ENCODE measurements at places on chromosomes 4 and X.

DNA sequence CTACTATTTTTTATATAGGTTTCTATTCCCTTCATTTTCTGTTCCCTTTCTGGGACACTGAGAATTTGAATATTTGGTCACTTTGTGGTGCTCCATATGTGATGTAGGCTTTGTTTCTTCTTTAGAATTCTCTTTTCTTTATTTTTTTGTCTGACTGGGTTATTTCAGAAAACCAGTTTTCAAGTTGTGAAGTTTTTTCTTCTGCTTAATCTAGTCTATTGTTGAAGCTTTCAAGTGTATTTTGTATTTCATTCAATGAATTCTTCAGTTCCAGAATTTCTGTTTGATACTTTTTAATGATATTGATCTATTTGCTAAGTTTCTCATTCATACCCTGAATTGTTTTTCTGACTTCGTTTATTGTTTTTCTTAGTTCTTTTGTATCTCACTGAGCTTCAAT lies 96.2 kb upstream of the HAND2 start:
- DNase-seq, result no peak

DNA sequence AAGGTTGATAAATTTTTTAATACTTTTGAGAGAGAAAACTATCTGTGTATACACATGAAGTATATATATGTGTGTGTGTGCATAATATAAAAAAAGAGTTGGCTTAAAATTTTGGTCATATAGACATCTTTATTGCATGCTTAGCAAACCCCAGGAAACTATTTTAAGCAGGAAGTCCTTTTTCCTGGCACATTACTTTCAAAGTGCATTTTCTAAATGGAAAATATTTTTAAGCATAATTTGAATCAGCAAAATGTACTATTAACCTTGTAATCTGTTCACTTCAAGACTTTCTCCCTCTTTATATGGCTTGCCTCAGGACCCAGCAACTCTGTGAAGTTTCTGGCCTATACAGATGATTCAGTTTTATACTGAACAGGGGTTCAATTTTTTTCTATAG lies 106.3 kb downstream of the CDS1 start:
- no peak for DNase-seq

DNA sequence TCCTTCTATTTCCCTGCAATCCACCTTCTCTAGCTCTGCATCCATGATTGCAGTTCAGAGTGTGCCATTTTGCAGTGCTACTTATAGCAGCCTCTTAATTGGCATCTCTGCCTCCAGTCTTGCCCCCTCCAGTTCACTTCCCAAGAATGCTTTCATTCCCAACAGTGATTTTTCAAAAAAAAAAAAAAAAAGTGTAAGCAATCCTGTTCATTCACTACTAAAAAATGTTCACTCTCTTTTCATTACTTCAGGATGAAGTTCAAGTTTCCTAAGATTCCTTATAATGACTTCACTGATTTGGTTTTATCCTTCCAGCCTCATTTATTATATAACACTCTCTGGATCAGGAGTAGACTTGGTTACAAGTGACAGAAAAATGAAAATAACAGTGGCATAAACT lies 124.7 kb upstream of the LNX1 start:
- no peak for DNase-seq

- DNase-seq, result no peak
These were observed 5.4 kb upstream of the NEUROG2 start for GRCh38 chr4:112521123-112522023.

GRCh38 chr4:6492861-6493657 lies 20.6 kb upstream of the PPP2R2C start:
- no peak for DNase-seq

DNA sequence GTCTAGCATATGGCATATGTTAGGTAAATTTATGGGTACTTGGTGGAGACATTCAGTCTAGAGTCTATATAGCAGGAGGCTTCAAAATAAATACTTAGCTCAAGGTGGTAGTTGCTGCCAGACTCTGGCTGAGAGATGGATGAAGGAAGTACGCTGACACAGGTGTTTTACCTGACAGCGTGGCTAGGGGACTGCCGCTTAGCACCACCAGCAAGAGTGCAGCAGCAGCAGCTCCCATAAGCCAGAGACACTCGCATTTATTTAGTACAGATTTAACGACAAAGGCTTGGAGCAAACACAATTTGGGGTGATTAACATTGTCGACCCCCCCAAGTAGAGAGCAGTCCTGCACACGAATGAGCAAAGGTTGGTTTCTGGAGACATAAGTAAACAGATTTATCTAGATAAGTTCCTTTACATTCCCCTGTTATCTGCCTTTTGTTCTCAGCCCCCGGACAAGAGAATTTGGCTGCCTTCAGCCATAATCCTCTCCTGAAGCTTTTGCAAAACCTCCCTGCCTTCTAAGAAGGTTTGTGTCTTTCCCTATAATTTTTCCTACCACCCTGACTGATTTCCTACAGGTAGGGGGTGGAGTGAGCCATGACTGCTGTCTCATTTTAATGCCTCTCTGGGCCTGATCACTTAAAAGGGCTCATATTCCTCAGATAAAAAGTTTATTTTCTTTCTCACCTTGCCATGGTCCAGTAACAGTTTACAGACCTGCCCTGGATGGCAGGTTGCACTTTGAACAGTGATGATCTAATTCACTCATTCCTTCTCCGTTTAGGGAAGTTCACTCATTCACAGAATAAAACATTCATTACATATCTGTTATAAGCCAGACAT lies 64.6 kb downstream of the RHOH start:
- no peak for DNase-seq

- peak; percentile 68 for DNase-seq
These were observed 5.8 kb upstream of the TET2 start for GRCh38 chr4:105140684-105141490.

DNA sequence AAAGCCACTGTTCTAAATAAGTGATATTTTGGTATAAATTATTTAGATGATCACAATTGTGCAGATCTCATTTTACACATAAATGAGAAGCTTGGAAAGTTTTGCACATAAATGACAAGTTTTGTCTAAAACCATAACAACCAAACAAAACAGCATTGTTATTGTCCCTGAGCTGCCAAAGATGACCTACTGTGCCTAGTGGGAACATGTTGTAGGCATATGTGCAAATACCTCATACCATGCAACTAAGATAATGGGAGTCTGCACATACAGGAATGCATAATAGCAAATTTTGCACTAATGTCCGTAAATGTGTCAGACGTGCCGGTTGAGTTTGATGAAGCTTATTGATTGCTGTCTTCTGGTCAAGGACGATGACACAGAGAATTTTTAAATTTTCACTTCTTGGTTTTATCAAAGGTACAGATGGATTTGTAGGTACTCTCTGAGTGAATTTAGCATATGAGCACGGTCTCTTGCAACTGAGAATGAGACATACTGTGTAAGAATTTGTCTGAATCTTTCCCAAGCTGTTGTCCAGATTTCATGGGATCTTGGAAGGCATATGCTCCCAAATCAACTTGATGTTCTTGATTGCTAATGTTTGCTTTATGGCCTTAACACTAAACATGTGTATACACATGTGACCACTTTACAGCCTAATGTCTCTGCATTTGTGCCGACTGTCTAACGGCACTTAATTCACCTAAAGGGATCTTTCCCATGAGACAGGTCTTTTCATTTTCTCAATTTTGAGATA lies 1133.5 kb downstream of the FAT4 start:
- DNase-seq, result no peak

GRCh38 chr4:128854433-128854832 lies 44.9 kb downstream of the JADE1 start:
- no peak for DNase-seq

DNA sequence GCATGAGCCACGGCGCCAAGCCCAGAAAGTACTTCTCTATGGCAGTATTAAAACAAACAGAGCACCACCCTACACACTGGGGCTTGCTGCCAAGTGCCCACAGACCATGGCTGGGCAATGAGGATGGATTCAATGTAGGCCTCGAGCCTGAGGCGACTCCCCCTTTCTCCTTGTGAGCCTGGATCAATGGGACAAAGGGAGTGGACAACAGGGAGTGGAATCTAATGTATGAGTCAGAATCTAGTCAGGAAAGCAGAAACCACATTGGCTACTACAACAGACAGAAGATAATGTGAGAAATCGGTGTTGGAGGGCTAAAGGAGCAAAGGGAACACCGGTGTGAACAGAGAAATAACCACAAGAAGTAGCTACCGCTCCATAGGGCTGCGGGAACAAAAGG lies 37.7 kb upstream of the OCIAD2 start:
- DNase-seq, result no peak

DNA sequence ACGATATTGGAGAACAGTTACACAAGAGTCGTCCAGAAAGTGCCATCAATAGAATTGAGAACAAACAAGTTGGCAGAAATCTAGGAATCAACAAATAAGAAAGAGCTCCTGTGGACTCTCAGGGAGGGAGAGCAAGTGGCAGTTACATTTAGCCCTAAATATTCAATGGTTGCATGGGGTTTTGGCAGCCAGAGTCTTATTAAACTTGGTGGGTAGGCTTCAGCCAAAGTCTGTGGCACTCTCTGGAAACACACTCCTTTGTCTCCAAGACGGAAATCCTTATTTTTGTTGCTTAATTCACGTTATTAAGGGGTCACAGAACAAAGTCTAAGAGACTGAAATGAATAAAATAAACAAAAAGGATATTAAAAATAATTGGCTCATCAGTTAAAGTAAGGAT lies 742.2 kb upstream of the ATOH1 start:
- DNase-seq, result peak; percentile 34

DNA sequence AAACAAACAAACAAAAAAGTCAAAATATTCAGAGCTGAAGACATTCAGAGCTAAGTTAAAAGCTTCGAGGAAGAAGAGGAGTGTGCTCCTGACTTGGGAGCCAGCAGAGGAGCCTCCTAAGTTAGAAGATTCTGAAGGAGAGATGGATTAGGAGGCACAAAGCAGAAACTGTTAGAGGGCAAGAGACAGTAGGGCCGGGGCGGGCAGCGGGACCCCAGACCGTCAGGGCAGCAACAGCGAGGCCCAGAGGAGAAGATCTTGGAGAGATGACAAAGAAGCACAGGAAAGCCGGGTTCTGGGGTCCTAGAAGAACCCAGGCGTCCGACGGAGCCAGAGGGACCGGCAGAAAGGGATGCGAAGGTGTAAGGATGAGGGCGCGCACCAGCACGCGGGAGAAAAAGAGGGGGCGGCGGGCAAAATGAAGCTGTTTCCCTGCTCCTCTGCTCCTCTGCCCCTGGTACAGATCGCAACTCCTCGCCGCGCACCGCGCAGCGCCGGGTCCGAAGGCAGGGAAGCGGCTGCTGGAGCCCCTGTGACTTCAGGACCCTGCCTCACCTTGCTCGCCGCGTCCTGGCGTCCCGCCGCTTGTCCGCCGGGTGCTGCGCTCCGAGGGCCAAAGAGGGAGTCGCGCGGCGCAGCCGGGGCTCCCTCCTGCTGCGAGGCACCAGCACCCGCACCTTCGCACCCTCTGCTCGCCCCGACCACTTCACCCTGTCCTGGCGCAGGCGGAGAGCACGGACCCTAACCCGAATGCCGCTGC lies 477 bp downstream of the KLHL13 start:
- no peak for DNase-seq

DNA sequence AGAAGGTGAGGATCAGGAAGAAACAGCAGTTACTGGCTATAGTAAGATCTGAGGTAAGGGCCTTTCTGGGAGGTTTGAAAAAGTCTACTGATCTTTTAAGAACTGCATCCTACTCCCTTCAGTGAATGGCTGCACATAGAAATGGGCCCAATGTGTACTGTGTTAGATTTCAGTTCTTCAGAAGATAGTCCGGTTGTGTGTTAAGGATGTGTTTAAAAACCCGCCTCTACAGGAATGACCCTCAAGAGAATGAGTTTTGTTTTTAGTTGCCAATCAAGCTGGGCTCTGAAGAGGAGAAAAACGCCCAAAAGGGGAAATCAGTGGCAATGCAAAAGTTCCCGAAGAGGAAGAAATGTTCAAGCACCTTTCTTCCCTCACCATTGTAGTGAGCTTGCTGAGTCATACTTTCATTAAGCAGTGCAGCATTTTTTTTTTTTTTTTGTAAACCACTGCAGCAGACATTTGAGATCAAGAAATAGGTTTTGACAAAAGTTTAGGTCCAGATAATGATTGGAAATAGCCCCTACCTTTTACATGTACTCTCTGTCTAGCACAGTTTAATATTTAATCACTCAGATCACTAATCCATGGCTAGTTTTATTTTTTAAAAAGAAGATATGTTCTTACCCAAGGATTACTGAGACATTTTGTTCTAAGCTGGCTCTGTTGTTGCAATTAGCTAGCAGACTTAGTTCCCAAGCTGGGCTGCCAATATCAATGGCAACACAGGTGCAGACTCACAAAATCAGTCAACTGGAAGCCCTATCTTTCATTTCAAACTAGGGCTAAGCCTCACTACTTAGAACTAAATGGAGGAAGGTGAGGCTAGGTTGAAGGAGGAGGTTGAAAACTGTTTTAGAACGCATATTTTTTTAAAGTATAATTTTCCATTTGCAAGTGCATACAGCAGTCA lies 7.0 kb upstream of the TRPC5OS start:
- no peak for DNase-seq

GRCh38 chr4:129218360-129218759 lies 122.4 kb downstream of the C4orf33 start:
- DNase-seq, result peak; percentile 45

DNA sequence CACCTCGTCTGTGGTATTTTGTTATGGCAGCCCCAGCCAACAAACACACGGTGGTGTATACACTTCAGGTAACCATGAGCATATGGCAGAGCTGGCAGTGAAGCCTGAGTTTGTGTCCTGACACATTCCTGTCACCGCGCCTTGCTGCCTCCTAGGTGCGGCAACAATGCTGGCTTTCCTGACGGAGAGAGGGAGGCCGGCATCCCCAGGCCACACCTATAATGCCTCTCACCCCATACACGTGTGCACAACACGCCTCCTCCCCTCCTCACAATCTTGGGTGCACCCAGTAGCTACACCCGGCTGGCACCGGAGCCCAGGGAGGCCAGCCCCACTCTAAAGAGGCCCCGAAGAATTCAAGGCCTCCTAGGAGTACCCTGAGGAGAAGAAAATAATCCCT lies 158.5 kb downstream of the NSUN7 start:
- DNase-seq, result no peak

GRCh38 chr4:182683661-182684060 lies 233.5 kb downstream of the DCTD start:
- DNase-seq, result no peak

DNA sequence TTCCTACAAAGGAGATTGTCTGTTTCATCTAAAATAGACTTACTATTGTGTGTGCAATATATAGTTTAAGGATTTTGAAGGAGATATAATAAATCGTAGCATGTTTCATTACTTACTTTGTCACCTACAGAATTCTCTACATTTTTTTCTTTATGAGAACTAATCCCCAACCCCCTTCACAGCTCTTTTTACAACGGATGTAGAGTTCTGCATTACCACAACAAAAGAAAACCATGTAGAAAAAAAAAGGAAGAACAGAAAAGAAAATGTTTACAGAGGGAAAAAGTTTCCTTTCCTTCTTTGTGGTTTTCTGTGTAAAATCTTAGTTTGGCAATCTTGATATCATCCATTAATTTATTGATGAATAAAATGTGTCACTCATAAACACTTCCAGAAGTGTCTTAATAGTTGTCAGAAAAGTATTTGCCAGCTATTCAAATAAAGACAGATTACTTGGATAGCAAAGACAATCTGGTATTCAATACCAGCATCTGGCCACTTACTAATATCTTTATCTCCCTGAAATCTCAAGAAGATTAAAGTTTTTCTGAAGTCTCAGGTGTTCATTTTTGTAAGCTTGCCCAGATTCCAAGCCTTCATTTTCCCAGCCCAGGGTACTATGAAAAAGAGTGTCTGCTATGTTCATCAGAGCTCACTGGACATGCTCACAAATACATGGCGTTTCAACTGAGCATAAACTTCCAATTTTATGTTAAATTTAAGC lies 806.8 kb downstream of the PCDH19 start:
- no peak for DNase-seq

Measured in midbrain (tissue), 1 donor.